ENCODE measurements at places on chromosomes 3 and 15.

DNA sequence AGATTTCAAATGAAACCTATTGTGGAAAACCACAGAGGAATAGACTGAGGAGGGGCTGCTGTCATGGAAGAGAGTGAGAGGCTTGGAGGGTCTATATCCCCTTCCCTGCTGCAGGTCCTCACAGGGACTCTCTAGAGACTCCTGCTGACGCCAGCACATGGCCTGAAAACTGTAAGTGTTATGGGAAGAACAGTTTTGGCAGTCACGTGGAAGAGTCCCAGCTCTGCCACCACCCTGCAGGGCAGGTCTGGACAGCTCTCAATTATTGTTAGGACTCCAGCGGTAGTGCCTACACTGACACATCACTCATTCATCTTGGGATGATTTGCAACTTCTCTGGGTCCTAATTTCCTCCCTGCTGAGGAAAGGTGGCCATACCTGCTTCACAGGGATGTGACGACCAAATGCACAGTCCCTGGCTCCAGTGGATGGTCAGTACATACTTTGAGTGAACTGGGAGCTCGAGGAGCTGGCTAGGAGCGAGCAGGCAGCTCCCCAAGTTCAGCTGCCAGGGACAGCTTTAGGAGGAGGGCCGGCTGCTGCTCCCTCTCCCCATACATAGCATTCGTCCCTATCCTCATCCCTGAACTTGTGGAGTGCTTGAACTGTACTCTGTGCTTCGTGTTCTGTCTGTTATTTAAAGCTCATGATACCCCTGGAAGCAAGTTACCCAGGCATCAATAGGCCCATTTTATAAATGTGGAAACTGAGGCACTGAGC, 49.2 kb downstream of the CTXND1 start:
- DNase-seq: no peak

DNA sequence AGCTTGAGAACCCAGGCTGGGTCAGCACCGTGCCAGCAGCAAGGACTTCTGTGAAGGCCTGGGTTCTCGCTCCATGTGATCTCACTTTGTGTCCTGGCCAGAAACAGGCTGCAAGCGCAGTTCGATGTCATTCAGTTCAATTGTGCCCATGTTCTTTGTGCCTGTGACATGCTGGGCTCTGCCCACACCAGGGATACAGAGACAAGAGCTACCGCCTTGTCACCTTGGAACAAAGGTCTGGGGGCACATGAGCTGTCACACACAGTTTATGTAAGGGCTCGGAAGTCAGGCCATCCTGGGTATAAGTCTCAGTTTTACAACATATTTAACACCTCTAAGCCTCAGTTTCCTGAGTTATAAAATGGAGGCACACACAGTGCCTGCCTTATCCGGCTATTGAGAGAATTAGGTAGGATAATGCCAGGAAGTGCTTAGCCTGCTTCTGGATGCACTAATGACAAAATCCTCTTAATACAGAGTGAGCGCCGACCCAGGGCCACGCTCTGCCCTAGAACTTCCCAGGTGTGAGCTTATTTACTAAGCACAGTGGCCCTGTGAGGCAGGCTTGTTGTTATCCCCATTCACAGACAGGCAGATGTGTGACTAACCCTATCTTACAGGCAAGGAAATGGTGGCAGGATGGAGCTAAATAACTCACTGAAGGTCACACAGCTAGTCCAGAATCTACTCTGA, 50.4 kb upstream of the LIMD1 start:
- no peak for DNase-seq

DNA sequence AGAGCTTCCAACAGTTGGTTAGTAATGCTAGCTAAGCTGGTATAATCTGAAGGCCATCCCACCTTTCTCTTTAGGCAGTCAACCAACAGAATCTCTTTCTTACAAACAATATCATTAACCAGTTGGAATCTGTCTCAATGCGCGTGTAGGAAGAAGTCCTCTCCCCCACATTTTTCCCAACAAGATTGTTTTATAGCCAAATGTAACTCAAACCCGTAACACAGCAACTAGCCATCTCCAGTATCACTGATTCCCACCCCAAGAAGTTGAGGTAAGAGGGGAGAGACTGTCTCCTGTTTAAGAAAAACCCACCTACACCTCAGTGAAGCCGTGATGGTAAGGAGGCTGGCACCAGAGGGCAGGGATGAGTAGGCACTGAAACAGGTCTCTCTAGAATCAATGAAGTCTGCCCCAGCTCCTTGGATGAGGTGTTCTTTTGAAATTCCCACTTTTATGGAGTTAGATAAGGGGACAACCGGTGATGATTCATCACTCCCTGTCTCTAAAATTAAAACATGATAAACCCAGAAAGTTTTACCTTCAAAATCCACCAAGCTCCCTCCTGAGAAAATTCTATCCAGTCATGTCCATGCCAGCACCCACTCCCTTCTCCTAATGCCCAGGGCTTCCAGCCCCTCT, 30.9 kb downstream of the CDC25A start:
- no peak for DNase-seq

- DNase-seq: no peak
Observed at GRCh38 chr3:13482106-13482690, 2.1 kb downstream of the HDAC11 start.

DNA sequence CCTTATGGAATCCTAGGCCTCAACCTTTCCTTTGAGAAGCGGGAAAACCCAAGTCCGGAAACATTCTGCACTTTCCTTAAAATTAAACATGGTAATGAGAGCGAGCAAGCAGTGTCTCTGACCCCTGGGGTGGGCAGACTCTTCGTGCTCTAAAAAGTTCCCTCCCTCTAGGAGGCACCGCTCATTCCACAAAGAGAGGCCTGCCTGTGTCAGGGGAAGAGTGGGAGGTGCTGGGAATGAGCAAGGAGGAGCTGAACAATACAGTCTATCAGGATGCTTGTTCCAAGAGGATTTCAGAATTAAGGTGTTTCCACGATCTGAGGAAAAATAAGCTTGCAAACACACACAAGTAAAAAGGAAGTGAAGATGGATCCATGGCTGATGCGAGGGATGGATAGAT, 6.0 kb upstream of the RLBP1 start:
- DNase-seq: no peak

DNA sequence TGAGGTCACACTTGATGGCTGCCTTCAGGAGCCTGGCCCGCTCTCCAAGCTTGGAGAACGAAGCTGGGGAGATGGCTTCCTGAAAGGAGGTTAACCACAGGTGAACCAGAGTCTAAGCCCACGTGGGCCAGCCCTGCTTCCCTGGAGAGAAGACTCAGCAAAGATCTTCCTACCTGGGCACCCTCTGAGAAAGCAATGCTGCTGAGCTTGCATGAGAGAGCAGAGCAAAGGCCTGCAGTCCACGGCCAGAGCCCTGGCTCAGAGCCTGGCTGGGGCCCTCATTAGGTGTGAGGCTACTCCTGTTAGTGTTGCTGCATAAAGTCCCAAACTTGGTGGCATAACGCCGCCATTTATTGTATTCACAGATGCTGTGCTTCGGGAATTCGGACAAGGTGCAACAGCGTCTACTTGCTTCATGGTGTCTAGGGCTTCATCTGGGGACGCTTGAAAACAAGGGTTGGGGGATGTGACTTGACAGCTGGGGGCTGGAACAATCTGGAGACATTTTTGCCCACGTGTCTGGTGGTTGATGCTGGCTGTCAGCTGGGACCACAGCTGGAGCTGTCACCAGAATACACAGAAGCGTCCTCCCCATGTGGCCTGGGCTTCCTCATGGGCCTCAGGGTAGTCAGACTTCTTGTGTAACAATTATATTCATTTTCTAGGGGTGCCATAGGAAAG, 87.9 kb upstream of the MEF2A start:
- no peak for DNase-seq

DNA sequence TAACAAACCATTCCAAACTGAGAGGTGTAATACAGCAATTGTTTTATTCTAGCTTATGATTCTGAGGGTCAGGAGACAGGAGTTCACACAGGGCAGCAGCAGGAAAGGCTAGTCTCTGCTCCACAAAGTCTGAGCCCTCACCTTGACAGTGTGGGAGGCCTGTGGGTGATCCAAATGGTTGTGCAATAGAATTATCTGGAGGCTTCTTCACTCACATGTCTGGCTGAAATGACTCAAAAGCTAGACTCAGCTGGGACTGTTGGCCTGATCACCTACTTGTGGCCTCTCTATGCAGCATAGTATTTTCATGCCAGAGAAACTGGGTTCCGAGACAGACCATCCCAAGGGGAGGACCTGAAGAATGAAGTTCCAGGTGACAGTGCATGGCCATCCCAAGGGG, 233.9 kb upstream of the UBE2E2 start:
- no peak for DNase-seq

DNA sequence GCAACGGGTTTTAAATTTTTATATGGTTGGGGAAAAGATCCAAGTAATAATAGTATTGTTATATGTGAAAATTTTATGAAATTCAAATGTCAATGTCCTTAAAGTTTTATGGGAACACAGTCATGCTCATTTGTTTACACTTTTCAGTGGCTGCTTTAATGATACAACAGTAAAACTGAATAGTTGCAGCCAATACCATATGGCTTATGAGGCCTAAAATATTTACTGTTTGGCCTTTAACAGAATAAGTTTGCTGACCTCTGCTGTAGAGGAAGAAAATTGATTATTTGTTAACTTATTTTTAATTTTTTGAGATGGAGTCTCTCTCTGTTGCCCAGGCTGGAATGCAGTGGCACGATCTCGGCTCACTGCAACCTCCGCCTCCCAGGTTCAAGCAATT, 44.7 kb downstream of the USP50 start:
- DNase-seq: no peak

- no peak for DNase-seq
Observed at GRCh38 chr15:62119874-62120273, 45.2 kb downstream of the C2CD4B start.

DNA sequence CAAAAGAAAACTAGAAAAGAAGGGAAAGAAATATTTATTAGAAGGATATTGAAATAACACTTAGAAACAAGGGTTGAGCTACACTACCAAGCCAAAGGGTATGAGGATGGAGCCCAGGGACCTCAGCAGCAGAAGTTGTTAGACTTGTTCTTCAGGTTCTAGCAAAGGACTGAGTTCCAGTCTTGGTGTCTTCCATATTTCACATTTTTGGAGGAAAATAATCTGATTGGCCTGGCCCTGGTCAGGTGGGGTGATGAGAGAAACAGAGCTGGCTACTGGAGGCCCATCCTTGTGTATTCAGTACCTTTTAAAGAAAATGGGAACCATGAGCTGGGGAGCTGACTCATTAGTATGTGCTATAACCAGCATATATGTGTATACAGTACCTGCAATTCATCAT, 28.2 kb downstream of the PPP4R2 start:
- DNase-seq: no peak

- no peak for DNase-seq
Observed at GRCh38 chr3:123627673-123628670, 43.1 kb upstream of the HACD2 start.

DNA sequence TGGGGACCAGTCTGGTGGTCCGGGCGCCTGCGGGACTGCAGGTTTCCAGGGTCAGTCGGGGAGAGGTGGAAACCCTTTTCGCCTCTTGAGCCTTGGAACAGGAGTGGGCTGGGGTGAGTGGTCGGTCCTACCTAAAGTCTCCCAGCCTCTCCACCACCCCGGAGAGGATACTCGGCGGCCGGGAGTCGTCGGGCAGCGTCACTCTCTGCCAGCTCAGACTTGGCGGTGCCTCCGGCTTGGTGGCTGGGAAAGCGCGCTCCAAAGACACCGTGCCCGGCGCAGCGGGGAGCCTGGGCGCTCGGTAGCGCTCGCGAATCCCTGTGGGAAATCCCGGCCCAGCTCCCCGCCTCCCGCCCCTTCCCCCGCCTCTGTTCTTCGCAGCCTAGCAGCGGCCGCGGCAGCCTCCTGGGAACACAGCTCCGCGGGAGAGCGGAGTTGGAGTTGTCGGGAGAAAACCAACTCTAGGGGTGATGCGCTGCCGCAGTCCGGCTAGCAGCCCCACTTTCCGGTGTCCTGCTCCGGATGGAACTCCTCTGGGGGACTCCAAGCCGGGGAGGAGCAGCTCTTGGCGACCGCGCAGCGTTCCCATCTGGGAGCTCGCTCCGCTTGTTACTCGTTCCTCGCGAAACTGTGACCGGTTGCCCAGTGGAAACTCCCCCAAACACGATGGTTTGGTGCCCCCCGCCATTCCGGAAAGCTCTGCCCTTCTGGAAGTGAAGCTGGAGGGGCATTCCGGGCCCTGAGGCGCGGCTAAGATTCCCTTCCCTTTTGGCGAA, 1.4 kb downstream of the EPHB1 start:
- no peak for DNase-seq
